Activated naive CD4-positive, alpha-beta T cell treated with anti-CD3 and anti-CD28 coated beads, Interleukin-2, amount 10 ng/mL, durations not matched to agents 5 hours and 36 hours (primary cell): ENCODE measurements at places on chromosomes 6 and 20. TPM values are rescaled to one million over a fixed set of nuclear protein-coding genes. Genes with fewer than 3 reads are reported as not detected.

HLA-DRB1 gene
- 37.0 TPM for total RNA-seq

C20orf144 gene
- 0.18 TPM for total RNA-seq

MYCT1 gene
- total RNA-seq = not detected

PRL gene
- not detected for total RNA-seq

EEF1A2 gene
- 0.88 TPM for total RNA-seq

ULBP1 gene
- total RNA-seq = 0.82 TPM

PDE7B gene
- total RNA-seq = 1.6 TPM

APCDD1L gene
- not detected for total RNA-seq

MUCL3 gene
- total RNA-seq = not detected

CALHM5 gene
- total RNA-seq = not detected

ASIP gene
- total RNA-seq = not detected

SLC32A1 gene
- total RNA-seq = not detected

ZNF335 gene
- 34.9 TPM for total RNA-seq

BPIFB4 gene
- not detected for total RNA-seq

RNF144B gene
- 2.8 TPM for total RNA-seq

LPIN3 gene
- 0.83 TPM for total RNA-seq

RBM24 gene
- total RNA-seq = not detected

ULBP3 gene
- 1.7 TPM for total RNA-seq

E2F1 gene
- total RNA-seq = 52.9 TPM

ATP9A gene
- 0.10 TPM for total RNA-seq

TBX18 gene
- total RNA-seq = not detected

FAM209B gene
- total RNA-seq = 1.1 TPM

RIN2 gene
- not detected for total RNA-seq

CST2 gene
- total RNA-seq = not detected

NKAPL gene
- total RNA-seq = not detected

SAMD10 gene
- 20.7 TPM for total RNA-seq

KCNK5 gene
- 3.7 TPM for total RNA-seq
